ENCODE measurements at places on chromosomes 7 and 10.

DNA sequence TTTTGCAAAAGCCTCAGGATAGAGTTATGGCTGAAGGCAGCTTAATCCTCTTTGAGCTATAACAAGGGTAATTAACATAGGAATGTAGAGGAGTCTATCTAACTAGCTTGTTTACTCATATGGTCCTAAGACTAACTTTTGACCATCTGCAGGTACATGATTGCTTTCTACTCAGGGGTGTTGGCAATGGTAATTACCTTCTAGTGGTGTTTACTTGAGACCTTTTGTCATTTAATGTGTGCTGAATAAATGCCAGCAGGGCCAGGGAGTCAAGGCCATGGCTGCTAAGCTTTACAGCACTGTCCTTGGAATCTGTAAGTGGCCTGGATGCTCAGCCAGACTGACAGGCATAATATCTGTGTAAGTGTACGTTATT lies 1325.0 kb downstream of the XPNPEP1 start:
- DNase-seq, result no peak

GRCh38 chr10:92590623-92591549 lies 2.0 kb upstream of the KIF11 start:
- DNase-seq, result no peak

GRCh38 chr10:124565565-124566221 lies 104.1 kb downstream of the LHPP start:
- no peak for DNase-seq

GRCh38 chr7:20417260-20417659 lies 86.6 kb downstream of the ITGB8 start:
- DNase-seq, result no peak

GRCh38 chr10:126243306-126243705 lies 145.0 kb downstream of the ADAM12 start:
- no peak for DNase-seq

- no peak for DNase-seq
Observed at GRCh38 chr10:5260828-5261227, 64.2 kb downstream of the AKR1C4 start.

DNA sequence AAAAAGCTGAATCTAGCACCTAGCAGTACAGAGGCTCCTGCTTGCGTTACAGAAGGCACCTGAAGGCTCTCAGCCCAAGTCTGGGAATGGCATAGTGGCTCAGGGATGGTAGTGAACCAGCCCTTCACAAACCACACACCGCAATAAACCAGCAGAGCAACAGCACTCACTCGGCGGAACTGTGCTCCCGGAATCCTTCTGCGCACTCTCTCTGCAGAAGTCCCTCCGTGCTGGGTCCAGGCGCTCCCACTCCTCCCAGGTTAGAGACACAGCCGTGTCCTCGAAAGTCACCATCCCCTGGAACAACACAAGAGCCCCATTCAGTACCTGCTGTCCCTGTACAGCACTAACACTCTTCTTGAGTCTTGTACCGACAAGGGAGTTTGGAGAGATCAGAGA lies 1.5 kb downstream of the ZNF394 start:
- DNase-seq, result no peak

GRCh38 chr10:123885406-123886170 lies 6.0 kb downstream of the CPXM2 start:
- no peak for DNase-seq

GRCh38 chr7:25970911-25971310 lies 181.1 kb upstream of the NFE2L3 start:
- DNase-seq, result no peak

DNA sequence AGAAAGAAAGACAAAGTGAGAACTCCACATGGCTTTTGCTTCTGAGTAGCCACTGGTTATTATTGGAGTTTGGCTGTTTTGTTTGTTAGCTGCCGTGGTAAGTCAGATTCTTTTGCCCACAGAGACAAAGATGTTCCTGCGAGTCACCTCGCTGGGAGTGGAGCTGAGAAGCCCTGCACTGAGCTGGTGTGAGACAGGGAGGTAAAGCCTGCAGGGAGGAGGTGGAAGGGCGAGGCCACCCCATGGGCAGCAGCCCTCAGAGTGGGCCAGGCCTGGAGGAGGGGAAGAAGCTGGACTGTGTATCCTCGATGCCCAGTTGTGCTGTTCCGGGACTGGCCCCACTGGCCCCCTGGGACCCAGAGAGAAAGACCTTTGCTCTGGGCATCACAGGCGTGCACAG lies 14.3 kb upstream of the NOM1 start:
- no peak for DNase-seq
